ENCODE measurements at places on chromosomes 4 and X.

DNA sequence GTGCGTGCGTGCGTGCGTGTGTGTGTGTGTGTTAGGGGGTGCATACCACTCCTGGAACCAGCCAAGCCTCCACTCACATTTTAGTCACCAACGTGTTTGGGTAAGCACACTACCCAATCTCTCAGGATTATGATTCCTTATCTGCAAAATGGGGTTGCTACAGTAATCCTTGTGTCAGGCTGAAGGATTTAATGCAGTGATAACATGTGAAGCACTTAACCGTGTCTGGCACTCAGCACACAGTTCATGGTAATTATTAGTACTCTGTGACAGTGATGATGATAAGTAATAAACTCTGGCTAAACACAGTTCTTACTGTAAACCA lies 57.3 kb downstream of the CLDN22 start:
- DNase-seq, result no peak

DNA sequence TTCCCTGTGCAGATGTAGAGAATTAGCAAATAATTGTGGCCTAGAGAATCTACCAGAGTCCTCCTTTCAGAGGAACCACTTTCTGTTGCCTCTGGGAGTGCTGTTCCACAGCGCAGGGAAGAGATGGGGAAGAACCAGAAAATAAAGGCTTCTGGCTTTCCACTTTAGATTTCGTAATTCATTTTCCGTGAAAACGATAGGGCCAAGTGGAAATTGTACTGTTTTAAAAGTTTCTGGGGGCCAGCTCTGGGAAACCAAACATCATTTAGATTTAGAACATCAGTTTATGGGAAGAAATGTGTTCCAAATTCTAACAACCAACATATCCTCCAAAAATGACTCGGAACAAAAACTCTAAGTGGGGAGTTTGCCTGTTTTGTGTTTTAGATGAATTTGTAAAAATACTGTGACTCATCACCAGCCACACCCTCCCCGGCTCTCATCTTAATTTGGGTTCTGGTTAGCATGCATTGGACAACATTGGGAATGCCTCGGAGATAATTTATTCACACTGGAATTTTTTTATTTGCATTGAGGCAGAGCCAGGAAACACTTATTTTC lies 65.2 kb upstream of the LNX1 start:
- DNase-seq, result no peak

DNA sequence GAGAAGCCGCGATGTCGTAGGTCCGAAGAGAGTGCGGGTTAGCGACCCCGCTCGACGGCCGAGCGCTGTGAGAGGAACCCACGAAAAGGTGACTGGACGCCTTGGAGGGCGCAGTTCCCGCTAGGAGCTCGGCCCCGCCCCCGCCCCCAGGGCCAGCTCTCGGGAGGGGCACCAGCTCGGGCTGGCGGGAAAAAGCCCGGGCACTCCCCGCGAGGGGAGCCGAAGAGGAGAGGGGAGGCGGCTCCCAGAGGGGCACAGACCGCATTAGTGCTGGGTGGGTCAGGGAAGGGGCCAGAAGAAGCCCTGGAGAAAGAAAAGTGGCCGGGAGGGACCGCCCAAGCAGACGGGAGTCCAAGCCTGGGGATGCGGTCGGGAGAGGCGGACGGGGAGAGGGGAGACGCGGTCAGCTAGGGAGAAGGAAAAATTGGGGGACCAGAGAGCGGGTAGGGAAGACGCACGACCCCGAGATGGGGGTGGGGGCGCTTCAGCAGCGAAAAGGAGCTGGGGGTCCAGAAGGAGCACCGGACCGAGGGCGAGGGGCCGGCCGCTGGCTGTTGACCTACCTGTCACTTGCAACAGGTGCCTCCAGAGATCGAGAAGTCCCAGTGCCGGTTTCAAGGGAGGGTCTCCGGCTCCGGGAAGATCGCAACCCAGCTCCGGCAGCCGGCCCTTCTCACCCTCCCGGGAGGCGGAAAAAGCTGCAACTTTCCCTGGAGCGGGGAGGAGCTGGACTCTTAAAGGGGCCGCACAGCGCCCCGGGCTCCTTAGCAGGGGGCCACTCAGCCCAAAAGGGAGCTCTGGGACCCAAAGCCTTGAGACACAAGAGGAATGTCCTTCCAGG lies at the start of gene SYTL4:
Gene SYTL4, minus strand, starts transcription at position 681 of the 841 bp plus-strand sequence. CDS start 30,084 bp downstream, outside the sequence.
- no peak for DNase-seq

DNA sequence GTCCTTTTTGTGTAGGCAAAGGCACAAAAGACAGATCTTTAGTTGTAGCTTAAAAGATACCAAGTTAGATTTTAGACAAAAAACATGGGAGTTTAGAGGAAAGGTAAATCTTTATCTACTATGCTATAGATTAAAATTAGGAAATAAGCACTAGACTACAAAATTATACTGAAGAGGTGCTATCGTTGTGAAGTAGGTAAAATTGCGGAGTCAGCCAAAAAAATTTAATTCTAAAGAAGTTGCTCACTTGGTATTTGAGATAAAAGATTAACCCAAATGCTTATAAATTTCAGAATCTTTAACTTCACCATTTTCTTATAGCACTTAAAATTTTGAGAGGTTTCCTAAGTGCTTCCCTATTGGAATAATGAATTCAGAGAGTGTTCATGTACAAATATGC lies 604.1 kb downstream of the GRXCR1 start:
- DNase-seq, result no peak

DNA sequence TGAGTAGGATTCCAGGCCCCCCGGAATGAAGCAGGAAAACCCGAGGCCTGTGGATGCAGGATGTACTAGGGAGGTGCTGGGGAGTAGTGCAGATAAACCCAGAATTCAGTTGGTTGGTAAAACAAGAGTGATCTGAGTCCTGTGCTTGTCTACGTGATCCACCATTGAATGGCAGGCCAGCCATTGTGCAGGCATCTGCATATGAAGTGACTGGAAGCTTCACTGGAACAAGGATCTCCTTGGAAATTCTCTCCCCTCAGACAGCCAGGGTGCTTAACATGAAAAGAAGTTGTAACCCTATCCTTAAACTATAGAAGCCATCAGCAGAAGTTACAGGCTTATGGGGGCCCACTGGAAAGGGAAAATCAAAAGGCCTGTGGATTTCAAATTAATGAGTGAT lies 656 bp upstream of the GSPT2 start:
- DNase-seq, result no peak

DNA sequence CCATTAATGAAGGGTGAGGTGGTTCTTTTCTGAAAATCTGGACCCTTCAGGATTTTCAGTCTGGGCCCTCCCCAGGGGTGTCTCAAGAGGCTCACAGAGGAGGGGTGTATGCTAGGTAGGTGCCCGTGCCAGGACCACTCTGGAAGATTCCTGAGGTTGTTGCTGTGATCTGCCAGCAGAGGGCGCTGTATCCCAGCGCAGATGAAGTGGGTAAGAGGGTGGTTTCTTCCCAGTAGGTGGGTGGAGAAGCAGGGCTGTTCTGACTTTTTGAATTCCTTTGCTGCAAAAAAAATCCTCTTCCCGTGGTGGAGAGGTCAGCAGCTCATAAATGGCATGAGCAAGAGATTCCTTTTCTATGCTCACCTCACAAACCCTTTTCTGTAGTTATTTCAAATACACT lies 51.1 kb downstream of the SCML1 start:
- DNase-seq, result no peak

- no peak for DNase-seq
Observed at GRCh38 chr4:186190581-186191199, 677 bp upstream of the CYP4V2 start.

DNA sequence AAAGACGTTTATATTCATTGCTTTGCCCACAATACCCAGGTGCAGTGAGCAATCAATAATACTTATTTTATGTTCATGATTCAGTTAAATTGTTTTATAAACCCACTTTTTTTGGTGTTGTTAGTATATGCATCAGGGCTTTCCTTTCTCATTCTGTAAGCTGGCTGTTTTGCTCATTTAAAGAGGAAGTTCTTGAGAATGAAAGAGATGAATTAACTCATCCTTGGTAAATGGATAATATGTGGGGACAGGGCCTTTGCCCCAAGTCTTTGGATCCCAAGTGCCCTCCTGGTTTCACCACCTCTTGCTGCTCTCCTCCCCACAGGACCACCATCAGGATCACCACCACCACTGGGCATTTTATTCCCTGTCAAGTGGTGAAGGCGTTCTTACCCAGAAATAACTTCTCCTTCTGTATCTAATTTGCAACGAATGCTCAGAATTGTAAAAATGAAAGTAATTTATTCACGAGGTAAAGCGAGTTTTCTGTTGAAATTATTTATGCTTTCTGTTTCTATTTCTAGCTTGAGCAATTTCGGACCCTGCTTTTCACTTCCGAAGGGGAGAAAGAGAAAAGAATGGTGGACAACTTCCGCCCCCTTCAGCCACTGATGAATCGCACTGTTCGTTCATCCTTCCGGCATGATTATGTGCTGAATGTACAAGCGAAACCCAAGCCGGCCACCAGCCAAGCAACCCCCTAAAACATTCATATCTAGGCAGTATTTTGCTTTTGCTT lies 8.2 kb upstream of the ZRSR2 start:
- no peak for DNase-seq

- no peak for DNase-seq
Observed at GRCh38 chrX:129787336-129788055, 7.7 kb downstream of the SASH3 start.

DNA sequence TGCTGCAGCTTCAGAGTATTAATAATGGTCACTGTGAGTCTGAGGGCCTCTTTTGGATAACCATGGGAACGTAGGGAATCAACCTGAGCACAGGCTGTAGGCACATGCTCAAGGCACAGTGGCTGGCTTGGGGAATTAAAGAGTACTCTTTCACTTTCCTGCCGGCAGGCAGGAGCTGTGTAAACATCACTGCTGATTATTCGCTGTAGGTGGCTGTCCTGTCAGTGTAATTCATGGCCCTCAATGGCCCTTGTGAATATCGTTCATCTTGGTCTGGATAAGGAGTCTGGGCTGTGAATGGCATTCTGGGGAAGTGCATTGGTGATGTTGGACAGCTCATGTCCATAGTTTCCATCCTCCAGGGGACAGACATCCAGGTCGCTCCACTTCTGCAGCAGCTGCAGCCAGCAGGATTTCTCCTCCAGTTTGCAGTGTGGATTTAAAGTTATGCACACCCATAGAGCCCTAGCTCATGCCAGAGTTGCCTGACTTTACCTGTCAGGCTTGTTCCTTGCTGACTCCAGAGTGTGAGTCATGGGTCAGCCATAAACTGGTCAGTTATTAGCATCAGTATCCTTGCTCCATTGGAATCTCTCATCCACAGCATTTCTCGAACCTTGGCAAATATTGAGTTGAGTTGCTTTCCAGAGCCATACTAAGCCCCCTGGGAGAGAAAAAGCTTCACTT lies 43.0 kb downstream of the C4orf33 start:
- no peak for DNase-seq

- no peak for DNase-seq
Observed at GRCh38 chrX:145631461-145631951, 186.1 kb upstream of the SLITRK2 start.

DNA sequence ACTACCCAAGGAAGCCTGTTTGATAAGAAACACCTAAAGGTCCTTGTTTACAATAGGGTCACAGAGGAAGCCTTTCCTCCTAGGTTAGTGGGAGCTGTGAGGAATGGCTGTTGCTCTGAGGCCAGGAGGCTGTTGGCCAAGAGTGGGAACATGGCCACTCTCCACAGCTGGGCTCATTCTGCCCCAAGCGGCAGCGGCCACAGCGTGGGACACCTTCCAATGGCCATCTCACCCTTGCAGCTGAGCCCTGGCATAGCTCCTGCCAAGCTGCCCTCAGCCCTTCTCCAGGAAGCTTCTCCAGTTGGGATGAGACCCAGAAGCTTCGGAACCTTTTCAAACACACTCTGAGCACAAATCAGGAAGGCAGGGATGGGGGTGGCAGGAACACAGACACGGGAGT lies 111.8 kb upstream of the MAP3K15 start:
- no peak for DNase-seq

GRCh38 chrX:13536551-13536950 lies 32.9 kb upstream of the EGFL6 start:
- no peak for DNase-seq

DNA sequence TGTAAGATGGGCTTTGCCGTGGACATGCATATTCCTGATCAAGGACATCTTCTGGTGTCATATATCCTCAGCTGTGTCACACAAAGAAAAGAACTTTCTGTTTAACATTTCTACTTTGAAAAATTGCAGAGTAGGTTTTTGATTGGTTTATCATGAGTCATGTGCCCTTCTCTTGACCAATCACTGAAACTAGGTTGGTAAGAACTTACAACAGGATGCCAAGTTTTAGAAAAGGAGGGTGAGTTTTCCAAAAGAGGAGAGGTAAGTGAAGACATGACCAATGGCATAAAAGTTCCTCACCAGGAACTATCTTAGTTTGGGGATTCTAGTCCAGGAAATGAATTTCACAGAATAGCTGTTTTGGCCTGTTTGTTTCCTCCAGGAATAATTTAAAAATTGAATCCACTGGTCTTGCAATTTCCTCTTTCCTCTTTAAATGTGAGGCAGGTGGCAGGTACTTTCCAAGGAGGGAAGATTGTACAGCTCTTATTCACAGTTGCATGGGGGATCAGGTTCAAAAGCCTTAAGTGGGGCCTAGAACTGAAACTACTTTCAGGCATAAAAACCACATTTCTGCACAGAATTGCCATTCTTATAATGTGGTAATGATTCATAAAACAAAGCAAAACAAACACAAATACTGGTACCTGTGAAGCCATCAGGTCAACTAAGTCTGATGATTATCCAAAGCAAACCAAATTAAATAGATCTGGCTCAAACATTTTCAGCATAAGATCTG lies 1114.5 kb upstream of the LCORL start:
- no peak for DNase-seq

DNA sequence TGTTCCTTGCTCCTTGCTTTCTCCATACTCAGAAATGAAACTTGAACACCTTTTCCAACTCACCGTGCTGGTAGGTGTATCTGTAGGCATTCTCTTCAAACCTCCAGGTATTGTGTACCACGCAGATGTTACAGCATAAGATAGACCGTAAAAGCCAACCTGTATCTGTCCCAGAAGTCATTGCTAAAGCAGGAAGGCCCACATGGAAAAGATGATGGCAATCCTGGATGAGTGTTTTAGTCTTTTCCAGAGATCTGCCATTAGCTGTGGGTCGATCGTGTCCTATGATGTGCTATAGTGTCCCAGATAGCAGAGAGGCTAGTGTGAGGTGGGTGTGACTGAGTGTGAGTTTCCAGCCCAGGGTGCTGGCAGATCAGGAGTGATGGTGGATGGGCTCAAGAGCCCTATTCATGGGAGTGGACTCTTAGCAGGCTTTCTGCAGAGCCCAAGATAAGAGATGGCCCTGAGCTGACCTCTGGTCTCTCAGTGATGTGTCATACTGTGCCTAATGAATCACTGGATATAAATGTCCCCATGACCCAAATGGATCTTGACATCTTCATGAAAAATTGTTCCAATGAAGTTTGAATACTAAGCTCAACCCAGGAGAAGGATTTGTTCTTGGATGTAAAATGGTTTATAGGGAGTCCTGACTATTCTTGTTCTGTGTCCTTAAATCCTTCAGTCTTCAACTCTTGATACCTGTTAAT lies 69.1 kb upstream of the WDR1 start:
- DNase-seq, result no peak
